ENCODE measurements at places on chromosomes 3 and 15. TPM values are rescaled to one million over a fixed set of nuclear protein-coding genes. Genes with fewer than 3 reads are reported as not detected.

DNA sequence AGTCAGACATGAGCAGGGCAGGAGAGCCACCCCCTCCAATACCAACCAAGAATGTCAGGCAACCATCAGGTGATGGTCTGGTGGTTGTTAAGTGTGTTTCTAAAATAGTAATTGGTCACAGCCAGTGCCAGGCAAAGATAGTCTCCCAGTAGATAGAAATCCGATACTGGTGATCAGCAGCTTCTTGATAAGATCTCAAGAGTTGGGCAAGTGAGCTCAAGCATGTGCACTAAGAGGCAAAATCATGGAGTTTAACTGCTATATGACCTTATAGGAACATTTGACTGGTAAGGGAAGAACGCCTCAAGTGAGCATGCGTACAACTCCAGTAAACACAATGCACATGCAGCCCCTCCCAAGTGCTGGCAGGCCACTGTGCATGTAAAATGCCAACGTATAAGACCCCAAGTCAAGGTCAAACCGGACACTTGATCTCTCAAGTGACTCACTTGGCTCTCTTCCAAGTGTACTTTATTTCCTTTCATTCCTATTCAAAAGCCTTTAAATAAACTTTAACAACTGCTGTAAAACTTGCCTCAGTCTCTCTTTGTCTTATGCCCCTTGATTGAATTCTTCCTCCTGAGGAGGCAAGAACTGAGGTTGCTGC lies 36.0 kb upstream of the CBLB start:
- H3K4me3 ChIP-seq = no peak overlapping the region
- H3K4me1 ChIP-seq = peaks cover 11% of the 10 kb centered on the region
- DNase-seq = no peak
- H3K36me3 ChIP-seq = no peaks in the 10 kb centered on the region

The CMTM7 gene
- total RNA-seq = 60.2 TPM

GRCh38 chr3:57743496-57743895 lies 12.6 kb upstream of the SLMAP start:
- DNase-seq = no peak
- H3K4me1 ChIP-seq = no peaks in the 10 kb centered on the region

DNA sequence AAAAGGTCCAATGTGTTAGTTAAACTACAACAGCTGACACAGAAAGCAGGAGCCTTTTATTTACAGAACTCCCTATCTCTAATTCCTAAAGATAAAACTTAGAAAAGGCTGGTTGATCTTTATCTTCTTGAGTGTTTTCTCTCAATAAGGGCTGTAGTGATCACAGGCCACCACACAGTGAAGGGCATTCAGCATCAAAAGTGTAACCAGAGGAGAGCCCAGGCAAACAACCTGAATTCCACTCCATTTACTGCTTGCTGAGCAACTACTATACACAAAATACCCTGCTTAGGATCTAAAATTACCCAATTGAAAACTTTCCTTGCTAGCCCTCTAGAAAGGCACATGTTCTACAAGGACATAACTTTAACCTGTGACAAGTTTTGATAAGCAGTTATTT lies 122.7 kb downstream of the MEIS2 start:
- no peak for DNase-seq
- no peaks in the 10 kb centered on the region for H3K4me1 ChIP-seq
- no peaks in the 10 kb centered on the region for H3K36me3 ChIP-seq
- no peak overlapping the region for H3K27ac ChIP-seq

The UROC1 gene
- not detected for total RNA-seq

The TMEM43 gene
- 18.3 TPM for total RNA-seq

GRCh38 chr3:187750513-187751123 lies 5.3 kb upstream of the BCL6 start:
- peak; percentile 22 for DNase-seq
- peaks cover 47% of the 10 kb centered on the region for H3K4me1 ChIP-seq
- H3K4me3 ChIP-seq = no peak overlapping the region
- no peaks in the 10 kb centered on the region for H3K27me3 ChIP-seq
- no peaks in the 10 kb centered on the region for H3K36me3 ChIP-seq

- H3K4me1 ChIP-seq = no peaks in the 10 kb centered on the region
- no peaks in the 10 kb centered on the region for H3K27me3 ChIP-seq
- no peak overlapping the region for H3K4me3 ChIP-seq
- no peak overlapping the region for H3K27ac ChIP-seq
- no peak for DNase-seq
Observed at GRCh38 chr3:194381460-194381875, 11.9 kb upstream of the LRRC15 start.

- no peak for DNase-seq
- peaks cover 65% of the 10 kb centered on the region for H3K4me1 ChIP-seq
- H3K36me3 ChIP-seq = peaks cover 3% of the 10 kb centered on the region
- peak overlapping the region; percentile 7 for H3K27ac ChIP-seq
- H3K27me3 ChIP-seq = no peaks in the 10 kb centered on the region
- no peak overlapping the region for H3K4me3 ChIP-seq
Observed at GRCh38 chr3:71285086-71285485, 298.4 kb downstream of the FOXP1 start.

GRCh38 chr3:64892671-64893309 lies 205.0 kb upstream of the ADAMTS9 start:
- H3K27me3 ChIP-seq = no peaks in the 10 kb centered on the region
- H3K4me3 ChIP-seq = no peak overlapping the region

DNA sequence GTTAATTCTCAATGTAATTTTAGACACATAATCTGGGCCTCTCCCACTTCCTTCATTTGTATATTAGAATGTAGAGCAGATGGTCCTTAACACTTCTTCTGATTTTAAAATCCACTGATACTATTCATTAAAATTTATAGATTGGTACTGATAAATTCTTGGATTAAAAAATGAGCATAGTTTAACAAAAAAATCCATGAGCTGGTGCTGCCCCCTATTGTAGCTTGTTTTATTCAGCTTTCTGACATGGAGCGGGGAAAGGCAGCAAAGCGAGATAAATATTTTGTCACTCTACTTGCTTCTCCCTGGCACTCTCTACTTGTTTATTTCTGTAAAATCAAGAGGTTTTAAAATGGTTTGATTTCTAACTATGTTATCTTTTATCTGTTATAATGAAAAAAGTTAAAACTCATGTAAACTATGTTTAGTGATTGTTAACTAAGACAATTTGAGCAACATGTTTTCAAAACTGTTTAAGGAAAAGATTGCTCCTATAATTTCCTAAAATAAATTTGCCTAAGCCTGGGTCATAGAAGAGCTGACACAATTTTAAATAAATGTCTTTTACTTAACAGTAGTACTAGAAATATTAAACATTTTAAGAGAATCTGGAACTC lies 26.5 kb upstream of the PLOD2 start:
- peak; percentile 26 for DNase-seq
- H3K4me1 ChIP-seq = no peaks in the 10 kb centered on the region
- no peak overlapping the region for H3K27ac ChIP-seq
- no peak overlapping the region for H3K4me3 ChIP-seq
- H3K27me3 ChIP-seq = peaks cover 18% of the 10 kb centered on the region
- no peaks in the 10 kb centered on the region for H3K36me3 ChIP-seq

- no peaks in the 10 kb centered on the region for H3K27me3 ChIP-seq
- no peak for DNase-seq
- H3K36me3 ChIP-seq = no peaks in the 10 kb centered on the region
- H3K4me3 ChIP-seq = no peak overlapping the region
- H3K27ac ChIP-seq = no peak overlapping the region
Observed at GRCh38 chr15:68316061-68316804, 38.7 kb downstream of the FEM1B start.

DNA sequence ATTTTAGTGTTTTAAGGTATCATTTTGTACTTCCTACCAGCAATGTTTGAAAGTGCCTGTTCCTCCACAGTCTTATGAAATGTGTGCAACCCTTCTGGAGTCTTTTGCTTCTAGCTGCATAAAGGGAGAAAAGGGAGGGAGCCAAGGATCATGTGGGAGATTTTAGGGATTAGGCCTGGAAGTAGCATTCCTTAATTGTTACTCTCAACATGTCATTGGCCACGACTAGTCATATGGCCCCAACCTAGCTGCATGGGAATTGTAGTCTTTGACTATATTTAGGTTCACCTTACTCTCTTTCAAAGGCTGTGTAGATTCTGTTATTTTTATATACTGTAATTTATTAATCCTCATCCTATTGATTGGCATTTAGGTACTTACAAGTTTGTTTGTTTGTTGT lies 14.9 kb downstream of the CRTAP start:
- no peaks in the 10 kb centered on the region for H3K27me3 ChIP-seq
- DNase-seq = no peak
- peaks cover 7% of the 10 kb centered on the region for H3K36me3 ChIP-seq
- no peak overlapping the region for H3K4me3 ChIP-seq
- no peak overlapping the region for H3K27ac ChIP-seq

GRCh38 chr15:83207009-83207659 lies 489 bp downstream of the HDGFL3 start:
- peaks cover 25% of the 10 kb centered on the region for H3K27me3 ChIP-seq
- no peak overlapping the region for H3K4me3 ChIP-seq
- H3K27ac ChIP-seq = no peak overlapping the region
- H3K4me1 ChIP-seq = peaks cover 3% of the 10 kb centered on the region
- peak; percentile 9 for DNase-seq
- H3K36me3 ChIP-seq = peaks cover 3% of the 10 kb centered on the region

GRCh38 chr15:37537802-37538201 lies 396.6 kb upstream of the TMCO5A start:
- H3K4me3 ChIP-seq = no peak overlapping the region
- H3K4me1 ChIP-seq = no peaks in the 10 kb centered on the region
- no peak for DNase-seq
- no peaks in the 10 kb centered on the region for H3K36me3 ChIP-seq

GRCh38 chr3:112670824-112671223 lies 29.9 kb upstream of the CCDC80 start:
- H3K27me3 ChIP-seq = peaks cover 15% of the 10 kb centered on the region
- no peaks in the 10 kb centered on the region for H3K36me3 ChIP-seq
- H3K4me3 ChIP-seq = no peak overlapping the region
- peaks cover 26% of the 10 kb centered on the region for H3K4me1 ChIP-seq
- H3K27ac ChIP-seq = no peak overlapping the region

The CADM2 gene
- not detected for total RNA-seq
